ENCODE measurements at places on chromosomes 5 and 9.

- DNase-seq = no peak
Measured at GRCh38 chr9:136081826-136082495, 13.1 kb downstream of the NACC2 start.

DNA sequence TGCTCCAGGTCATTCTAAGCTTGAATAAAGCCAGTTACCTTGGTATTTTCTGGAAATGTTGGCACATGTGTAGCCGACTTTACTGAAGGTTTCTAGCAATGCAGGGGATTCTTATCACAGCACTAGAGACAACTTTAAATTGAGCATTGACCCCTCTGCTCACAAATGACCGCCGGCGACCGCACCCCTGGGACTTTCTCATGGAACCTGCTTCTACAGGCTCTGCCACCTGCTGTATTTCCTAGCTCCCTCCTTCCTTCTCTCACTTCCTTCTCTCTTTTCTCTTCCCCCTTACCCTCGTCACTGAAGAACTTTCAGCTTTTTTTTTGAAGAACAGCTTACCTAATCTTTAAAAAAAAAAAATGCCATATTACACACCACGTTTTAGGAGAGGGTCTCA lies 30.9 kb upstream of the DAB2 start:
- DNase-seq = no peak

DNA sequence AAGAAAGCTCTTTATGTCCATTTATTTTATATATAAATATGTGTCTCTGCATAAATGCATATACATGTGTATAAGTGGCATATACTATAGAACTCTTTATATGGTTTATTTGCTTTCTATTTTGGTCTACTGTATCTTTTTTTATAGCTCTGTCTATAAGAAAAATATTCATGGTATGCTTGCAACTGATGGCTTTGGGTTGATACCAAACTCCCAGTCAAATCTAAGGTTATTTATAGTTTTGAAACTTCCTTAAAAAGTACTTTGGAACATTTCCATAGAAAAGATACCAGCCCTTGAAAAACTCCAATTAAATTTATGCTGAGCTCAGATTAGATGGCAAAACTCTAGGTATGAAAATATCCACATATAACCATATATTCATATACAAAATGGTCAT lies 120.0 kb upstream of the KLF9 start:
- peak; percentile 69 for DNase-seq

GRCh38 chr5:170478306-170478705 lies 25.5 kb upstream of the KCNIP1 start:
- DNase-seq = no peak

- no peak for DNase-seq
Measured at GRCh38 chr9:119483153-119483552, 113.9 kb upstream of the BRINP1 start.

- no peak for DNase-seq
Measured at GRCh38 chr5:117731446-117731845, 1156.8 kb upstream of the SEMA6A start.

GRCh38 chr9:8332331-8332650 lies 532.7 kb upstream of the DMAC1 start:
- no peak for DNase-seq

GRCh38 chr9:96513622-96514021 lies 63.7 kb downstream of the HABP4 start:
- peak; percentile 35 for DNase-seq

GRCh38 chr5:74167206-74167929 lies 473.2 kb downstream of the ENC1 start:
- DNase-seq = peak; percentile 90

- peak; percentile 46 for DNase-seq
Measured at GRCh38 chr5:78008356-78008967, 232.3 kb upstream of the TBCA start.

- no peak for DNase-seq
Measured at GRCh38 chr9:16608906-16609305, 261.6 kb downstream of the BNC2 start.

GRCh38 chr9:99818500-99818899 lies 3.2 kb upstream of the NR4A3 start:
- no peak for DNase-seq

DNA sequence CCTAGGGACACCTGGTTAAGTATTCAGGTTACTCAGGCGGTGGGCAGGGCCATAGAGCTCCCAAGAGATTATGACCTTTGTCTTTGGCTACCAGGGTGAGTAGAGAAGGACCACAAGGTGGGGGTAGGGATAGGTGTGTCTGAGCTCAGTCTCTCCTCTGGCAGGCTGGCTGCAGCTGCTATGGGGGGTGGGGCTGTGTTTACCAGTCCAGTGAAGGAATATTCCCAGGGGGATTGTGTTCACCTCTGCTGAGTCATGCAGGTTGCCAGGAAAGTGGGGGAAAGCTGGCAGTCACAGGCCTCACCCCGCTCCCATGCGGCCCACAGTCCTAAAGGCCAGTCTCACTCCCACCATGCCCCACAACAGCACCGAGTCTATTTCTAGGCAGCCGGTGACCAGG lies 53.6 kb upstream of the POU5F2 start:
- DNase-seq = no peak

GRCh38 chr5:168798065-168799023 lies 219.2 kb upstream of the PANK3 start:
- no peak for DNase-seq

GRCh38 chr9:90107726-90108655 lies 503.2 kb downstream of the GADD45G start:
- no peak for DNase-seq

DNA sequence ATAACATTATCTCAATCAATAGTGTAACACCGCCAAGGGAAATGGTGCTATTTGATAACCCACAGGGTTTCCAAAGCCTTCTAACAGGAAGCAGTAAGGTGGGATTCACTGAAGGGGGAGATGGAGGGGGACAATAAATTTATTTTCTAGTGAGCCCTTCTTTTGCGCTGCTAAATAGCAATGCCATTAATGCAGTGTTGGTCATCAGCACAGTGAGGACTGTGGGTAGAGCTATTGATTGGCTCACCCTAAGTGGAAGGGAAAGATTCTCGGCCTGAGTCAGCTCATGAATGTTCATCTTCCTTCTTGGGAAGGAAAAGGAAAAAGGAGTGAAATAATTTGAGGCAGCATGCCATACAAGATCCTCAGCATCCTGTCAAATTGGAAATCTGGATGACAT lies 25.4 kb downstream of the RGMB start:
- peak; percentile 28 for DNase-seq

GRCh38 chr5:134844252-134844651 lies 1.5 kb upstream of the C5orf24 start:
- DNase-seq = no peak

GRCh38 chr9:134830126-134830525 lies 50.5 kb upstream of the FCN2 start:
- DNase-seq = no peak

DNA sequence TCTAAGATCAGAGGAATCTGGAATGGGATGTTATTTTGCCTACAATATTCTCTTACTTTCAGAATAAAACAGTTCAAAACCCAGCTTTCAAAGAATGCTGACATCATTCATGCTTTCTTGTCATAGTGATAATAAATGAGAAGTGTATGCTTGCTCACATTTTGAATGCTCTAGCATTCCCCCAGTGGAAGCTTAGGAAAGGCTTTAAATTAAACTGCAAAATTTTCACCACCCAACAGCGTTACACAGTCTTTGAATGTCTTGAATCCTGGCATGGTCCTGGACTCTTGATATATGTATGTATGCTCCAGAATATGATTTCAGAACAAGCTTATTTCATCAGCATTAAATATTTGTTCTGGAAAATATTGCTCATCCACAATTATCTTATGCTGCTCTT lies 964.3 kb upstream of the NUDT12 start:
- DNase-seq = no peak

DNA sequence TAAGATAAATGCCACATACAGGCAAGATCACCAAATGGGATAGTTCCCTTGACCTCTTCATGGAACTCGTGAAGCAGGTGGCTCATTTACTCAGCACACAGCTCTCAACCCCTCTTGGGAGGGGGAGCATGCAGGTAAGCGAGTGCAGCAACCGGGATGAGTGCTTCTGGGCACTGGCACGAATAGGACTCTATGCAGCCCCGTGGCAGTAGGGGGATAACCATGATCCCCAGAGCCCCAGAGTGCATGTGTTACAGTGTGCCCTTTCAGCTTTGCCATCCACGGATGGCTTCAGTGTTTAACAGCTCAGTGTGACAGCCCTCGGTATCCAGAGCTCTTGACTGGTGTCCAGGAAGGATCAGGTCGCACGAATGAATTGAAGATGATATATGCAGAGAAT lies 1187.1 kb downstream of the CDH9 start:
- DNase-seq = no peak

DNA sequence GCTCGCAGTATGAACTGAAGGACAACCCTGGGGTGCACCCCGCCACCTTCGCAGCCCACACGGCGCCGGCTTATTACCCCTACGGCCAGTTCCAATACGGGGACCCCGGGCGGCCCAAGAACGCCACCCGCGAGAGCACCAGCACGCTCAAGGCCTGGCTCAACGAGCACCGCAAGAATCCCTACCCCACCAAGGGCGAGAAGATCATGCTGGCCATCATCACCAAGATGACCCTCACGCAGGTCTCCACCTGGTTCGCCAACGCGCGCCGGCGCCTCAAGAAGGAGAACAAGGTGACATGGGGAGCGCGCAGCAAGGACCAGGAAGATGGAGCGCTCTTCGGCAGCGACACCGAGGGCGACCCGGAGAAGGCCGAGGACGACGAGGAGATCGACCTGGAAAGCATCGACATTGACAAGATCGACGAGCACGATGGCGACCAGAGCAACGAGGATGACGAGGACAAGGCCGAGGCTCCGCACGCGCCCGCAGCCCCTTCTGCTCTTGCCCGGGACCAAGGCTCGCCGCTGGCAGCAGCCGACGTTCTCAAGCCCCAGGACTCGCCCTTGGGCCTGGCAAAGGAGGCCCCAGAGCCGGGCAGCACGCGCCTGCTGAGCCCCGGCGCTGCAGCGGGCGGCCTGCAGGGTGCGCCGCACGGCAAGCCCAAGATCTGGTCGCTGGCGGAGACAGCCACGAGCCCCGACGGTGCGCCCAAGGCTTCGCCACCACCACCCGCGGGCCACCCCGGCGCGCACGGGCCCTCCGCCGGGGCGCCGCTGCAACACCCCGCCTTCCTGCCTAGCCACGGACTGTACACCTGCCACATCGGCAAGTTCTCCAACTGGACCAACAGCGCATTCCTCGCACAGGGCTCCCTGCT lies 3.8 kb downstream of the IRX1 start:
- DNase-seq = no peak

DNA sequence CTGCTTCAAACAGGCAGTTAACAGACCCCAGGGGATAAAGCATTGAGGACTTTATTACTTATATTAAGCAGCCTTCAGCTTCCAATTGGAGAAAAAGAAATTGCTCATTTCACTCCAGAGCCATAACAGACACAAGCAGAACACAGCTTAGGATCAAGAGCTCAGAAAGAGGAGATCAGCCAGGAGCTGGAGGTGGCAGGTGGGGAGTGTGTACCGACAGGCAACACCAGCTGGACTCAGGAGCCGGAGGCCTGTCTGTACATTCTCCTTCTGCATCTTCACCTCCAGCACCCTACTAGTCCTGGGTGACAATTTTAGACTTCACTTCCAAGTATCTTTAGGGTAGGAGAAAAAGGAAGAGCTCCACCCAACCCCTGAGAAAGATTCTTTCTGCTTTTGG lies 35.8 kb downstream of the NRG2 start:
- DNase-seq = no peak

- no peak for DNase-seq
Measured at GRCh38 chr5:90221951-90222350, 187.6 kb downstream of the CETN3 start.

- DNase-seq = no peak
Measured at GRCh38 chr5:161387121-161387520, 159.4 kb downstream of the GABRB2 start.

GRCh38 chr5:390623-391491 lies 52.1 kb upstream of the EXOC3 start:
- no peak for DNase-seq

GRCh38 chr9:79976257-79977073 lies 404.7 kb downstream of the TLE4 start:
- DNase-seq = no peak

DNA sequence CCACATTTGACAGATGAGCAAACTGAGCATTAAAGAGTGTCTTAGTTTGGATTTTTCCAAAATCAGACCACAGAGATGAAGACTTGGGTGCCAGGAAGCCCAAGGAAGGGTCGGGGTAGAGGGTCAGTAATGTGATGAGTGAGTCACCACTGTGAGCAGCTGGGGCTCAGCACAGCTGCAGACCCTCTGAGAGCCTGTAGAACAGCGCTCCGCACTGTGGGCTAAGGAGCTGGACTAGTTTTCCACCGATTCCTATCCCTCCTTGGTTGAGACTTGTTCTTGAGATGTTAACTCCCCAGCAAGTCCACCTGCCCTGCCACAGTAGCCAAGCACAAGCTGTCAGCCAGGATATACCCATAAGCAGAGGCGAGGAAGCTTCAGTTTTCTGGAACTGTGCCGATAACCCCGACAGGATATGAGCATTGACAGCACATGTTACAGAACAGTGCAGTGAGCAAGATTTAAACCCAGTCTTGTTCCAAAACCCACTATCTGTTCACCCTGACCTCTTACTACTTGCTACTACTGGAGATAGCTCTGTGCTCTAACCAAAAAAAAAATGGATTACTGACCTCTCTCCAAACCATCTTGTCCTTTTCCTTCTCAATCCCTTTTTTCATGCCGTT lies 31.8 kb downstream of the EGFLAM start:
- no peak for DNase-seq

- peak; percentile 29 for DNase-seq
Measured at GRCh38 chr9:127805620-127806019, 2.9 kb downstream of the FPGS start.

DNA sequence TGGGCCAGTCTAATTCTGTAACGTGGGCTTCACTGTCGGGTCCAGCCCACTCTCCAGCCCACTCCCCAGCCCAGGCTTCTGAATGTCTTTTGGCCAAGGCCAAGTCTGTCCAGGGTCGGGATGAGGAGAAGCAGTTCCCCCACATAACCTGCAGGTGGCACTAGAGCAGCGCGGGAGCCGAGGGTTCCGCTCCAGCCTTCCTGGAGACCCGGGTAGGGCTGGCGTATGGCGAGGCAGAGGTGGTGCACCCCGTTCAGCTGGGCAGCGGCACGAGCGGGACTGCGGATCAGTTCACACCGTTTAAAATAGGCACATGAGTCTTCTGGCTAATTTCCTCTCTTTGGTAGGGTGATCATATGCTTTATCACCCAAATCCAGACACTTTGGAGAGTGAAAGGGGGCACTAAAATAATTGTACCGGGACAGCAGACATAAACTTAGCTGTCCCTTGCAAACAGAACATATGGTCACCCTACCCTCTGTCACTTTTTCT lies 185.9 kb downstream of the MSX2 start:
- DNase-seq = peak; percentile 63

- no peak for DNase-seq
Measured at GRCh38 chr9:85577353-85577952, 164.3 kb downstream of the AGTPBP1 start.

Data from EL (cell line).